ENCODE measurements at places on chromosomes 6 and 20. TPM values are rescaled to one million over a fixed set of nuclear protein-coding genes. Genes with fewer than 3 reads are reported as not detected.

The SLC17A4 gene
- total RNA-seq = not detected

The OR11A1 gene
- not detected for total RNA-seq

The TAF4 gene
- total RNA-seq = 2.9 TPM

The BPIFB2 gene
- total RNA-seq = not detected

The GGTLC1 gene
- not detected for total RNA-seq

The RAB32 gene
- total RNA-seq = 103 TPM

GRCh38 chr20:21713901-21714296, 8.4 kb downstream of the PAX1 start:
- no peak for DNase-seq
- H3K27ac ChIP-seq = no peak overlapping the region
- H3K36me3 ChIP-seq = no peaks in the 10 kb centered on the region
- H3K27me3 ChIP-seq = peaks cover 4% of the 10 kb centered on the region
- H3K4me3 ChIP-seq = no peak overlapping the region
- no peaks in the 10 kb centered on the region for H3K4me1 ChIP-seq

DNA sequence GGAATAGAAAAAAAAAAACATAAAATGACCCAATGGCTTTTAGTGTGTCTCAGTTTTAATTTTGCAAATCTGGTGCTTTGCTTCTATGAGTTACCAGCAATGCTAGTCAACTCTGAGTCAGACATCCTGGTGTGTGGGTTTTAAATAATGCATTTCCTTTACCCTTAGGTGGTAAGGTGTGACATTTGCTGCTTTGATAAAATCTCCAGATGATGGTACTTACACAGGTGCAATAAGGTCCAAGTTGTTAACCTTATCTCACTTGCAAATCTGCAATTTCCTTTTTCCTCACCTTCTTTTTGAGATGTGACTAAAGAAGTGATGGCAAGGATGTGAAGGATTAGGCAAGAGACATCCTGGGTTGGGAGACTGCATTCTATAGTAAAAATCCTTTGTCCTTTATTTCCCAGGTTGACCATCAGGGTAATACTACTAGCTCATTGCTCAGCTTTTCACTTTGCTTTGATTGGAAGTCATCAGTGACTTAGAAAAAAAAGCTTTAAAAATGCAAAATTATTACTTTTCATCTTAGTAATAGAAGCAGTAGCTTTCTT, 818.5 kb upstream of the FLRT3 start:
- no peaks in the 10 kb centered on the region for H3K27me3 ChIP-seq
- no peak overlapping the region for H3K27ac ChIP-seq
- peak; percentile 23 for DNase-seq
- no peaks in the 10 kb centered on the region for H3K36me3 ChIP-seq
- no peak overlapping the region for H3K4me3 ChIP-seq

DNA sequence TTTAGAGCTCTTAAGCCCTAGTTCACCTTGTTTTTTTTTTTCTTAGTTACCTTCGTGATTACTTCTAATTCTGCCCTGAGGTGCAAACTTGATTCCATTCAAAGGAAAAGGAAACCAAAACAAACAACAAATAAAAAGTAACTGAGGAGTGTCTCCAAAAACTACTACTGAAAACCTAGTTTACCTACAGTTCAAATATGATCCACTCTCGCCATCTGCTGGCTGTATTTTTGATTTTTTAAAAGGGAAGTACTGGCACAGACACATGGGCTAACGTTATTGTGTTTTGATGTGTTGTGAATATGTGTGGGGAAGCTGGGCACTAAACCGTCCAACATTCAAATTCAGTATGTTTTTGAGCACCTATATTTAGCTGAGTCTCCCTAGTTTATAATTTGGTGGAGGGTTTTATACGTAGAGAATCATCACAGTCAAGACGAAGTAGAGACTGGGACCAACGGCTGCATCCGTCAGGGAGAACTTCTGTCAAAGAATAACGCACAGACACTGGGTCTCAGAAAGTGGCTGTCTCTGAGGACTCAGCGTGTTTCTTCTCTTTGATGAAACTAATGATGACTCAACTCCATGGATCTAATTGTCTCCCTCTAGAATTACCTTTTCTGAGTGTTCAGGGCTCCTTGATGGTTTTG, 373.5 kb upstream of the BTBD3 start:
- no peaks in the 10 kb centered on the region for H3K36me3 ChIP-seq
- peak; percentile 67 for DNase-seq
- H3K4me3 ChIP-seq = 0 out of 2 replicates have a peak overlapping the region, but pooled peaks have one; percentile 24
- peaks cover 10% of the 10 kb centered on the region for H3K4me1 ChIP-seq
- H3K27ac ChIP-seq = no peak overlapping the region

DNA sequence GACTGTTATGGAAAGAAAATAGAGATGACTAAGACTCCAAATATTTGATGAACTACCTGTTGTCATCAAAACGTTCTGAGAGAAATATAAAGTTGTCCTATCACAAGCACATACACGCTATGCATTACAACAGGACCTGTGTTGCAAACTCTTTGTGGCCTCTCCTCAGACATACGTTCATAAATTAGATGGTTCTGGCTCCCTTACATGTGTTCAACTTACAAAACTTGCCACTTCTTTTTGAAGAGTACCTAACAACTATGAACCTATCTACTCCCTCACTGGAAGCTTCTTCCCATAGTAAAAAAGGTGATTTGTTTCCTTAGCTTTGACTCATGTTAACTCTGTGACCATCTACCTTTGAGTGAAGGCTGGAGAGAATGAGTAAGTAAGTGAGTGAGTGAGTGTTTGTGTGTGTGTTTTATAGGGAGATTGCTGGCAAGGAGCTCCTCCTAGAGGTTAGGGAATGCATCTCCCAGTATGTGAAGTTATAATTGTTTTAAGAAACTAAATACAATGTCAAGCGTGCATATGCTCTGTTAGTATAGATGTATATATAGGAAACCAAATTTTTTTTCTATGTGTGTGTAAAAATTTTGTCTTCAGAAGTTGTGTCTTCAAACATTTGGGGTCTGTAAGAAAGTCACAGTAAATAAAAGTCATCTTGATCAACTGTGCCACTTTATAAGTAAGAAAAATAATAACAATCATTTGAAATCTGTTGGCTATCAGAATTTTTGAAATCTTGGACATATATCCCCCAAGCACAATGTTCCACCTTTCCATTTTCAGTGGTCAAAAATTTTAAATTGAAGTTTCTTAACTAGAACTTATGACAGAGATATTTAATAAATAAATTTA, 1211.1 kb upstream of the GJE1 start:
- peaks cover 16% of the 10 kb centered on the region for H3K4me1 ChIP-seq
- H3K4me3 ChIP-seq = no peak overlapping the region
- H3K36me3 ChIP-seq = no peaks in the 10 kb centered on the region
- no peaks in the 10 kb centered on the region for H3K27me3 ChIP-seq

- no peaks in the 10 kb centered on the region for H3K27me3 ChIP-seq
- no peak overlapping the region for H3K4me3 ChIP-seq
- H3K4me1 ChIP-seq = peaks cover 32% of the 10 kb centered on the region
- H3K36me3 ChIP-seq = no peaks in the 10 kb centered on the region
These were observed 119.9 kb downstream of the UST start for GRCh38 chr6:148866657-148867268.

- H3K27ac ChIP-seq = no peak overlapping the region
- H3K4me1 ChIP-seq = no peaks in the 10 kb centered on the region
- no peaks in the 10 kb centered on the region for H3K27me3 ChIP-seq
- DNase-seq = no peak
- H3K36me3 ChIP-seq = no peaks in the 10 kb centered on the region
These were observed 125.7 kb downstream of the TTLL2 start for GRCh38 chr6:167450626-167451025.

DNA sequence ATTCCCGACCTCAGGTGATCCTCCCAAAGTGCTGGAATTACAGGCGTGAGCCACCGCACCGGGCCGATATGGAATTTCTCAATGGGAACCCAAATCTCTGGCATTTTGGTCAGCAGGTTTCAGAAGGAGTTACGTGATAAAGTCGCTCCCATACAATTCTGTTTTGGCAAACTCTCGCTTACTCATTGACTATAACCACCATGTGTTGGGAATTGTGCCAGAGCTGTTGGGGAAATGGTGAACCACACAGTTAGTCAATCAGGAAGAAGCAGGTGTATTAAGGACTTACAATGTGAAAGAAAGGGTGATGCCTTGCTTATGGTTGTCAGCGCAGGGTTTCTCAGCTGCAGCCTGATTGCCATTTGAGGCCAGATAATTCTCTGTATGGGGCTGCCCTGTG, 410.5 kb downstream of the QKI start:
- no peak overlapping the region for H3K27ac ChIP-seq
- H3K4me1 ChIP-seq = no peaks in the 10 kb centered on the region
- DNase-seq = peak; percentile 6
- no peaks in the 10 kb centered on the region for H3K36me3 ChIP-seq
- no peak overlapping the region for H3K4me3 ChIP-seq

- peak; percentile 68 for DNase-seq
- H3K4me1 ChIP-seq = peaks cover 10% of the 10 kb centered on the region
- no peak overlapping the region for H3K4me3 ChIP-seq
- H3K27me3 ChIP-seq = peaks cover 4% of the 10 kb centered on the region
- H3K36me3 ChIP-seq = no peaks in the 10 kb centered on the region
These were observed 10.1 kb downstream of the PPP1R3G start for GRCh38 chr6:5095236-5095635.

DNA sequence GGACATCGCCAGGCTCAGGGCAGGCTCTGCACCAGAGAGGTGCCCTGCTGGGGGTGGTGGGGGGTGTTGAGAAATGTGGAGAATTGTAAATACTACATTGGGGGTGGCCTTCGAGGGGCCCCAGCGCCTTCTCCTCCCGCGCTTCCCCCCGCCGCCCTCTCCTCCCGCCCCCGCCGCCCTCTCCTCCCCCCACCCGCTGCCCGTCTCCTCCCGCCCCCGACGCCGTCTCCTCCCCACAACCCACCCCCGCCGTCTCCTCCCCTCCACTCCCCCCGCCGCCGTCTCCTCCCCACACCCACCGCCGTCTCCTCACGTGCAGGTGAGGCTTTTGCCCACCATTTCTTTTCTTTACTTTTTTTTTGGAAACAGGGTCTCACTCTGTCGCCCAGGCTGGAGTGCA, 1.5 kb upstream of the SRMS start:
- no peaks in the 10 kb centered on the region for H3K4me1 ChIP-seq
- H3K4me3 ChIP-seq = no peak overlapping the region
- DNase-seq = no peak
- no peak overlapping the region for H3K27ac ChIP-seq
- H3K27me3 ChIP-seq = no peaks in the 10 kb centered on the region

DNA sequence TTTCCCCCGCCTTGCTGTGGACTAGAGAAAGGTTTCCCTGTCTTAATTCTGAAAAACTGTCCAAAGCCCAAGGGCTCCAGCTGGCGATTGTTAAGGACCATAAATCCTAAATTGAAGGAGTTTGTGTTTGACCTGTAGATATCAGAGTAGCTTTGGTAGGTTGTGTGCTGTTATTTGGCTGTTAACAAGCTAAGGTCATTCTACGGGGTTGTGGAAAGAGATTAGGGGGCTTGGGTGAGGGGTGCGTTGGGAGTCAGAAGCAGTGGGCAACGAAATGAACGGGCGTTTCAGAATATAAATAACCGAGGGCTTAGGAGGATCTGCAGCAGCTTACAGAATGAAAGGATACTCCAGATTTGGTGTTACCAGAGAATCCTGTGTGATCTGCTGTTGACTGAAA, 32.6 kb upstream of the BTN3A2 start:
- H3K27ac ChIP-seq = no peak overlapping the region
- no peaks in the 10 kb centered on the region for H3K27me3 ChIP-seq
- H3K4me3 ChIP-seq = no peak overlapping the region
- no peaks in the 10 kb centered on the region for H3K36me3 ChIP-seq
- peaks cover 33% of the 10 kb centered on the region for H3K4me1 ChIP-seq
- DNase-seq = no peak

GRCh38 chr6:40325791-40326190, 261.4 kb downstream of the LRFN2 start:
- no peak overlapping the region for H3K27ac ChIP-seq
- no peak for DNase-seq
- H3K27me3 ChIP-seq = peaks cover 10% of the 10 kb centered on the region
- no peaks in the 10 kb centered on the region for H3K4me1 ChIP-seq
- no peak overlapping the region for H3K4me3 ChIP-seq

GRCh38 chr20:44698351-44698750, 16.8 kb upstream of the CCN5 start:
- DNase-seq = no peak
- H3K4me3 ChIP-seq = no peak overlapping the region
- H3K36me3 ChIP-seq = no peaks in the 10 kb centered on the region
- H3K4me1 ChIP-seq = peaks cover 50% of the 10 kb centered on the region

DNA sequence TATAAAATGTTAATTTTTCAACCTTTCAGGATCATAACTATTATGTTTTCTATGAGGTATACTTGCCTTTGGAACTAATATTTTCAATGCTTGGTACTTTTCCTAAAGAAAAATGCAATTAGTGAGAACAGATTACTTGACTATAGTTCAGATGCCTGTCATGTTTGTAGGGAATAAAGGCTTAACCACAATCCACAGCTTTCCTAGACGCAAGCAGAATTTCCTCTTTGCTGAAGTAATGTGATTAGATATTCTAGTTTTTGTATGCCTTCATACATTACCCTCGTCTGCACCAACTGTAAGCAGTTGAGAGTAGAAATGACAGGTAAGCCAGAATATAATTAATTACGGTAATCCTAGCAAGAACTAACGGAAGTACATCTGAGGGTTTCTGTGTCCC, 581.4 kb upstream of the MMS22L start:
- H3K27ac ChIP-seq = no peak overlapping the region
- H3K36me3 ChIP-seq = no peaks in the 10 kb centered on the region
- H3K27me3 ChIP-seq = no peaks in the 10 kb centered on the region
- H3K4me3 ChIP-seq = no peak overlapping the region
- DNase-seq = no peak

DNA sequence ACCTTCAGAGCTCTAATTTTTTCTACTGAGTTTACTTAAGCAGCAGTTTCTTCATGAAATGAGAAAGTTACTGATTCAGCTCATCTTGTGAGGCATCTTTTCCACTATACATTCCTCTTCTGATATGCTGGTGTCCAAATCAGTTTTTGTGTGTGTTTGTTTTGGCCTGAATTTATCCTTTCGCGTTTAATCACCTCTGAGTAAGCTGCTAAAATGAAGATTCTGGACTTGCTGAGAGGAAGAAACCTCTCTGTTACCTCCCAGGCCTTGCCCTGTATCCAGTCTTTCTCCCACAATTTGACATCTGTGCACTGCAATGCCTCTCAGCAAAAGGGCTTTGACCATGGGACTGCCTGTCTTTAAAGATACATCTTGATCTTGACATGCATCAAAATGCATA, 536.2 kb upstream of the NRSN1 start:
- no peaks in the 10 kb centered on the region for H3K4me1 ChIP-seq
- no peak overlapping the region for H3K4me3 ChIP-seq
- H3K36me3 ChIP-seq = no peaks in the 10 kb centered on the region
- no peaks in the 10 kb centered on the region for H3K27me3 ChIP-seq

- peak; percentile 10 for DNase-seq
- no peaks in the 10 kb centered on the region for H3K4me1 ChIP-seq
These were observed 17.5 kb downstream of the SLC52A3 start for GRCh38 chr20:750801-751200.

DNA sequence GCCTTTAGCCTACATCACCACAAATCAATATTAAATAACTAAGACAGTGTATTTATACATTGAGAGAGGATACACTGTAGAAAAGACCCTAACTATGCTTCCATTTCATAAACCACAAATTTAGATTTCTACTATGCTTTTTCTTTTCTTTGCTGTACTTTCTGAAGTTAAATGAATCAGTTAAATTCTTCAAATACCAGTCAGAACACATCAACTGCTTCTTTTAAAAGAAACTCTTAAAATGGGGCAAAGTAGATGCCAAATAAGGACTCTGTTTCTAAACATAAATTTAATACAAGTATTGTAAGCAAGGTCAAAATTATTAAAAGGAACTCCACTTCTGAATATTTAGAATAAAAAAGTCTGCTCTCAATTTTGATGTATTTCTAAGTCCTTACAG, 76.9 kb downstream of the GMDS start:
- no peak overlapping the region for H3K27ac ChIP-seq
- H3K4me3 ChIP-seq = no peak overlapping the region
- H3K36me3 ChIP-seq = no peaks in the 10 kb centered on the region

GRCh38 chr20:18507218-18508191, at the start of gene SEC23B:
Gene SEC23B (plus strand): TSS chr20:18507940. CDS start chr20:18510836, 2,896 bp downstream.
- H3K27me3 ChIP-seq = no peaks in the 10 kb centered on the region
- H3K4me1 ChIP-seq = no peaks in the 10 kb centered on the region
- H3K4me3 ChIP-seq = peak within 1 kb of the TSS; percentile 92
- peaks cover 22% of the 10 kb centered on the region for H3K36me3 ChIP-seq
- peak within 1 kb of the TSS; percentile 76 for H3K27ac ChIP-seq
